ENCODE measurements at places on chromosomes 7 and 10.

DNA sequence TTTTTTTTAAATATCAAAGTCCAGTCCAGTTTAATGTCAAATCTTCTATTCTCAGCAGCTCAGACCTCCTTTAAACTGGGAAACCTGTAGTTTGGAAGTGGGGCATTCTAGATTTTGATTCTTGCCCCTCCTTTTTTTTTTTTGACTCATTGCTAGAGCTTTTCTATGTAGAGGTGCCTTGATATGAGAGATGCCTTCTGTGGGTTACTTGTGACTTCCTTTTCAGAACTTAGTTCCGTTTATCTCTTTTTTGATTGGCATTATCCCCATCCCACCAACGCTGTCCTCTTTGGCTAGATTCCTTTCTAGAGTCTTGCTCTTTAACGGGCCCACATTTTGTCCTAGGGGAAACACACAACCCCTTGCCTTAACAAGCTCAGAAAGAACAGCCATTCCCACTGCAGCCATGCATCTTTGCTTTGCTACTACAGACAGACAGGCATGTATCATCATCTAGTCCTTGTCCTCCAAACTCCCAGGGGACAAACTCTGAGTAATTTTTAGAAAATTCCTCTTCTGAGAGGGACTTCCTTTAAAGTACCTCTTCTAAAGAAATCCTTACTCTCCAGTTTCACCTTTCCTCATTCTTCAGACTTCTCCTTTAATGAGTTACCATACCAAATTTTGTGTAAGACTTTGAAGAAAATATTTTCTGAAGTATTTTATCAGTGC lies 153.6 kb downstream of the PHF14 start:
- DNase-seq: no peak

DNA sequence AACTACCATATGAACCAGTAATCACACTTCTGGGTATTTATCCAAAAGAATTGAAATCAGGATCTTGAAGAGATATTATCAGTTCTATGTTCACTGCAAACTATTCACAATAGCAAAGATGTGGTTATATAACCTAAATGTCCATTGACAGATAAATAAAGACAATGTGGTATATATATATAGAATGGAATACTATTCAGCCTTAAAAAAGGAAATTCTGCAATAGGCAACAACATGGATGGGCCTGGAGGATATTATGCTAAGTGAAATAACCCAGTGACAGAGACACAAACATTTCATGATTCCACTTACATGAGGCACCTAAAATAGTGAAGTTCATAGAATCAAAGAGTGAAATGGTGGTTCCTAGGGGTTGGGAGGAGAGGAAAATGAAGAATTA lies 90.6 kb upstream of the CDK1 start:
- DNase-seq: no peak

GRCh38 chr10:117755659-117756014 lies 213.1 kb downstream of the EMX2 start:
- no peak for DNase-seq

DNA sequence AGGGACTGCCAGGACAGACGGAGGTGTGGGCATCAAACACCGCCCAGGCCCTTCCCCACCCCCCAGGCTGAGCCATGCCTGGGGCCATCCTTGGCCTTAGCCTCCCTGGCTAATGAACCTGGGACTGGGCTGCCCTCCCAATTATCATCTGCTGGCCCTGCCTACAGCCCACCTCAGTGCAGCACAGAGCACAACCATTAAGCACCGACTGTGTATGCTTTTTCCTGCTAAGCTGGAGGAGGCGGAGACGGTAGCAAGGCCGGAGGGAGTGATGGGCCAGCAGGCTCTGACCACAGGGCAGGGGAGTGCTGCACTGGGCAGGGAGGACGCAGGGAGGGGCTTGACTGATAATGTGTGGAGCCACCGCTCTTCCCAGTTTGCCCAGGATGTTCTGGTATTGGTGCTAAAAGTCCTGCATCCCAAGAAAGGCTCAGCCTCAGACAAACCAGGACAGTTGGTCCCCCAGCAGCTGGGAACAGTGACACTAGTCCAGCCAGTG lies 72.0 kb downstream of the C10orf143 start:
- no peak for DNase-seq

- DNase-seq: no peak
Observed at GRCh38 chr10:73577788-73578187, 13.4 kb downstream of the USP54 start.

GRCh38 chr7:155506854-155507337 lies 39.5 kb downstream of the CNPY1 start:
- DNase-seq: no peak

- DNase-seq: no peak
Observed at GRCh38 chr10:6148251-6148701, 54.5 kb upstream of the PFKFB3 start.

DNA sequence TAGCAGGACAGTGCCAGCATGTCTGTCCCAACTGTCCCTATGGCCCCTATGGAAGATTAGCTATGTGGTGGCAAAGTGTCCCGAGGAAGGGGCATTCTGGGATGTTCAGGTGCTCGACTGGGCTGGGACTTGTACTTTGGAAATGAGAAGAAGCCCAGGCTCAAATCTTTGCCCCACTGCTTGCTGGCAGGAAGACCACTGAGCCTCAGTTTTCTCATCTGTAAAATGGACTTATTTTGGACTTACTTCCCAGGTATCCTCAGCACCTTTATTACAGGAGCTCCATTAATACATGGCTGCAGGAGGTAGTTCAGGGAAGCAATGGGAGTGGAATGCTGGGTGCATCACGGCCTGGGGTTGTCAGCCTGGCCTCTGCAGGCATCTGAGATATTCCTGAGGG lies 71.2 kb downstream of the LHPP start:
- no peak for DNase-seq
